Tibial nerve (tissue), 4 donors: ENCODE measurements at places on chromosomes 1 and 21. TPM values are rescaled to one million over a fixed set of nuclear protein-coding genes. Genes with fewer than 3 reads are reported as not detected.
A peak's percentile ranks its signal among the peaks of the same experiment; 100 is the strongest.

GRCh38 chr1:39761557-39762260, 9.4 kb downstream of the OXCT2 start:
- no peak for DNase-seq

DNA sequence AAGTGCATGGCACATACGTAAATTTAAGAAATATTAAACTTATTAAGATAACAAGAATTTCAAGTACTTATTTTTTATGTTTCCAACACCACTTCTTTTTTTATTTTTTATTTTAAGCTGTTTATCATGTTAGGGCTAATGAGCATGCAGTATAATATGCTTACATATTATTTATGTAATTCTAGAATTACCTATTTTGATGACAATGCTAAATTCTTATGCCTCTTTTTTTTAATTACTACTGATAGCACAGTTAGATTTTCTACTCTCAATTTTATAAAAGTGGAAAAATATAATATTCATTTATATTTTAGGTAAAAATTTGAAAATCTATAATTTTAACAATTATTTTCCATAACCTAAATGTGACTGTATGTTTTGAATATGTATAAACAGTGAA, 713.0 kb downstream of the MRPL39 start:
- DNase-seq = no peak

- no peak for DNase-seq
These were observed 38.5 kb upstream of the TMEM52 start for GRCh38 chr1:1957533-1957961.

BLACAT1 gene
- 0.44 TPM for total RNA-seq

- DNase-seq = peak; percentile 6
These were observed at the start of gene TLCD4 for GRCh38 chr1:95117207-95118066. TLCD4 (plus strand) TSS chr1:95117355; CDS start chr1:95143902, 26,547 bp downstream.

DNA sequence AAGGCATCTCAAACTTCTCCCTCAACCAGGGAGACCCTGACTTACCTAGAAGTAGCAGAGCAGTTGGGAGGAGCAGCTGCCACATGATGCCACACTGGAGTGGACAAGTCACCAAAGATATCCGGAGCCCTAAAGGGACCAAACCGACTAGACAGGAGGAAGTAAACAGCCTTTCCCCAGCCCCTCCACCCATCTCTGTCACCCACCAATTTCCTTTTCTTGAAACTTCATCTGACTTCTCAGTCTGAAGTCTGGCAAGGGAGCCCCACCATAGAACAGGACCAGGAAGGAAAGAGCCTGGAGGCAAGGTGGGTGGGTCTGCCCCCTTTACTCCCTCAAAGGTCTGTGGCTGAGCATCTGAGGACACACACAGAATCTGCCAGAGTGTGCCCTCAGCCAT, at the start of gene FCGR3A:
Gene FCGR3A, minus strand, starts transcription at position 167 of the 400 bp plus-strand sequence. Its CDS starts 82 bp downstream, at position 85.
- DNase-seq = no peak
